Caki2 (cell line): ENCODE measurements at places on chromosomes 1 and 21.

GRCh38 chr1:183327434-183328290, 90.5 kb downstream of the NMNAT2 start:
- DNase-seq = no peak

DNA sequence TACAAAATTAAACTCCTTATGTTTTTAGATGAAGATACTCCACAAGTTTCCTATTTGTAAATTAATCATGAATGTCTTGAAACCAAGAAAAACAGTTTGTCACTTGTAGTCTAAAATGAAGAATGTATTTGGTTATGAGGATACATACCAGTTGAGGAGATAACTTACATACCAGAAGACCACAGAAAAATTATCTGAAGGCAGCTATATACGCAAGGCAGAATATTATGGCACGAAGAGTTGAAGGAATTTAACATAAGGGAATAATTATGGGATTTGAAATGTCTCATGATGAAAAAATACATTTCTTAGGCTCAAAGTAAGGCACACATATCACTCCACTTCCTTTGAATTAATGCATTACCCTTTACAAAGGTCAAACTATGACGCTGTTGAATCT, 73.3 kb downstream of the IFI44 start:
- no peak for DNase-seq

- DNase-seq = no peak
Measured at GRCh38 chr1:85566890-85567289, 13.7 kb upstream of the CCN1 start.

DNA sequence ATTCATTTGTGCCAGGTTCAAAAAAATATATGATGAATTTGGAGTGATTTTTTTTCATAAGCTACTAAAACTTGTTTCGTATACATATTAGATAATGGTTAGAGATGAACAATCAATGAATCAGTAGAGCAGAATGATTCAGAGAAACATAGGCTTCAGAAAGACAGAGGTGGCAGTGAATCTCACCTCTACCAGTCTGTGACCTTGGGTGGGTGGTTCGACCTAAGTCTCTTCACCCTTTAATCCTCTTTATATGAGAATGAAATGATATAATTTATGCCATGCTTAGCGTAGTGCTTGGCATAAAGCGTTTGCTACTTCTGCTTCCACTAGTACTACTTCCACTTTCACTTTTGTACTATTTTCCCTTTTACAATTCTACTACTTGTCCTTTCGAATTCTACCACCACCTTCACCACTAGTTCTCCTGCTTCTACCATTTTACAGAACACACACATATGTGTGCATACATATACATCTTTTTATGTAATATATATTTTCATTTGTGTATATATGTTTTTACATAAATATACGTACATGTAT, 45.1 kb downstream of the FYB2 start:
- no peak for DNase-seq

- DNase-seq = no peak
Measured at GRCh38 chr1:221939607-221940006, 197.7 kb upstream of the DUSP10 start.

GRCh38 chr1:118785246-118785645, 202.9 kb downstream of the TBX15 start:
- DNase-seq = peak; percentile 34

DNA sequence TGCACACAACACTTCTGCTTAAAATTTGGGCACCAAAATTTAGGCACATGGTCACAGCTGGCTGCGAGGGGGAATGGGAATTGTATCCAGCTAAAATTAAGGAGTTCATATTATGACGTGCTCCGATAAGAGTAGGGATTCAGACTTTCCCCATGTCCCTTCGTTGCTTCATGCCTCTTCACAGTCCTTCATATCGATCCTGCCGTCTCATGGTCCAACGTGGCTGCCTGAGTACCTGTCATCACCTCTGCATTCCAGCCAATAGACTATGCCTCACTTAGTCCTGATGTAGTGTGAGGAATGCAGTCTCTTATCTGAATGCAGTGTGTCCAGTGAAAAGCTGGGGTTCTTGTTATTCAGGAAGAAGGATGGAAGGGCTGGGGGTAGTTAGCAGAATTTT, 108.6 kb downstream of the SIK1 start:
- DNase-seq = no peak

DNA sequence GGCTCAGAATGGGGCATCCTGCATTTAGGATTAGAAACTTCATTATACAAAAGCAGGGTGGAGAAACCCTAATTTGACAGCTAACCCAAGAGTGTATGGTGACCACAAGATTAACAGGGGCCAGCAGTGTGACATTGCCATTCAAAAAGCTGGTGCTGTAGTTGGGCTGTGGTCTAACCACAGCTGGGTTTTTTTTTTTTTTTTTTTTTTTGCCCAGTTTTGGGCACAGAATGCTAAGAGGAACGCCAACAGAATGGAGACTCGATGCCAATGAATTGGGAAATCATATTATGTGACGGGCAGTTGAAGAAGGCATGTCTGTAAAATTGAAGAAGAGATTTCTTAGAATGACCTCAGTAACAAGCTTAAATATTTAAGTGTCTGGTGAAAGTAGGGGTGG, 58.4 kb downstream of the NFIA start:
- DNase-seq = no peak

GRCh38 chr1:117566556-117566955, 39.3 kb upstream of the TENT5C start:
- DNase-seq = no peak

DNA sequence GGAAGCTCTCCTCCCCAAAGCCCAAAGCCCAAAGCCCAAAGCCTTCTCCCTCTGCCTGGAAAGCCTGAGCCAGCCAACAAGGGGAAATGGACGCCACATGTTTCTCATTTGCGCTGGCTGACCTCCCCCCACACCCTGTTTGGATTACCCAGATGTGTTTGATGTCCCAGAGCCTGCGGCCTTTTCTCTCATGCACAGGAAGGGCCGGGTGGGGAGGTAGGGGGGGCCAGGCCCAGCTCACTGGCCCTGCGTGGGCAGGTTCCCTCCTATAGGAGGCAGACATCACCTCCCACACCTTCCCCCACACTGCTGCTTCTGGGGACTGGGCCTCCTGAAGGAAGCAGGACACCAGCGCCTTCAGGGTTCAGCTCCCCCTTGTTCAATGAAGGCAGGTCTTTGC, 116.3 kb downstream of the NAV1 start:
- no peak for DNase-seq

DNA sequence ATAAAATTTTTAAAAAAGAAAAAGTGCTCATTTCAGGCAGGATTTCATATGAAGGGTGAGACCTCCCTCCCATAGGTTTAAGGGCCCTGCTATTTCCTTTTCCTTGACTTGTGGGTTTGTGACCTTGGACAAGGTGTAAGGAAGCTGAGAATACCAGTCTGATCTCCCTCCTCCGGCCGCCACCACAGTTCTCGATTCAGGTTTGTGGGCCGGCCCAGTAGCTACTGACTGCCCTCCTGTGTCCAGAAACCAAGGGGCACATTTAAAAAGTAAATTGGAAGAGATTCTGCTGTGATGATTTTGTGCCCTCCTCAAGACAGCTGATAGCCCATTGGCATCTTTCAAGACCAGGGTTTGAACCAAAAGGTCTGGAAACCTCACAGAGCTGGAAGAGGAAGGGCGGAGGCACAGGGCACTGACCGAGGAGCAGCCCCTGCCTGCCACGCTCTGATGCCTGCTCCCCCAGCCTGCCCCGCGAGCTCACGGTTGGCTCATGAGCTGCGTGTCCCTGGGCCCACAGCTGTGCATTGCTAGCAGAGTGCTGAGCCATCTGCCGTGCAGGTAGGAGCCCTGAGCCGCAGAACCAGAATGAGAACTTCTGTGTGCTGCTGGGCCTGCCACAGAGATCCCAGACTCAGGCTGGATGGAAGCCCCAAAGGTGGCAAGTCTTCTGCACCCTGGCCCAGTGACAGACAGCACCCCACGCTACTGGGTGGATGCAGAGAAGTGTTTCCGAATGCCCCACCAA, 348.7 kb downstream of the NPHP4 start:
- DNase-seq = no peak

DNA sequence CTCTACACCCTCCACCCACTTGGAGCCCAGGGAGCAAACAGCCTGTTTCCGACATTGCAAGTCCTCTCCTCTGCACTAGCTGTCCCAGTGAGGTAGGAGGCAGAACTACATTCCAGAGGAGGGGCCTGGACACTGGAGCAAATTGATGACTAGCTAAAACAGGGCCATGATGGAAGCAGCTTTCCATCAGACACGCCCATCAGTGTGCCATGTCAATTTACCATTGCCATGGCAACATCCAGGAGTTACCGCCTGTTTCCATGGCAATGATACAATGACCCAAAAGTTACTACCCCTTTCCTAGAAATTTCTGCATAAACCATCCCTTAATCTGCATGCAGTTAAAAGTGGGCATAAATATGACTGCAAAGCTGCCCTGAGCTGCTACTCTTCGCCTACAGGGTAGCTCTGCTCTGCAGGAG, 647.1 kb downstream of the PTPRU start:
- no peak for DNase-seq

DNA sequence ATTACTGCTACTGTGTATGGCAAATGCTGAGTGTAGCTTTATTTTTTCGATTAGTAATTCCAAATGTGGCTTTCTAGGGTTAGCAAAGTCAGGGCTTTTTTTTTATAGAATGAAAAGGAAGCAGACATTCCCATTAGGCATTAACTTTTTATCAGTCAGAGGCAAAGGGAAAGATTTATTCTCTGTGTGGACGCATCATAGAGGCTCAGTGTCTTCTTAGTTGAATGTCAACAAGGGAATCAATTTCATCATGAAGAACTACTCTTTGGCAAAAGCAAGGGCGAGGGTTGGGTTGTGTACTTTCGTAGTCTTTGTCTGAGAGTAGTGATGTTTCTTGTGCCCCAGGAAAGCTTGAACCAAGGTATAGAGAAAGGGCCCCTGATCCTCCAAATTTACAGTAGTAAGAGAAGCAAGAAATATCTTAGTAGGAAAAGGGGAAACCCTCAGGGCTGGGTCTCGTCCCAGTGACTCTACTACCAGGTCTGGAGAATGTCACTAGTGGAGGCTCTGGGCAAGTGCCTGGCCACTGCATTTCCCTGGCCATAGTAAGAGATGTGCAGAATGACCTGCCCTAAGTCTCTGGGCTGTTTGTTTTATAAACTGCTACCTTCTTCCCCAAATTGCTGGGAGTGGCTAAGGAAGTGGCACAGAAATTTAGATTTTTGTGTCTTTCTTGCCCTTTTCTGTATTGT, 30.0 kb upstream of the MACF1 start:
- DNase-seq = no peak

DNA sequence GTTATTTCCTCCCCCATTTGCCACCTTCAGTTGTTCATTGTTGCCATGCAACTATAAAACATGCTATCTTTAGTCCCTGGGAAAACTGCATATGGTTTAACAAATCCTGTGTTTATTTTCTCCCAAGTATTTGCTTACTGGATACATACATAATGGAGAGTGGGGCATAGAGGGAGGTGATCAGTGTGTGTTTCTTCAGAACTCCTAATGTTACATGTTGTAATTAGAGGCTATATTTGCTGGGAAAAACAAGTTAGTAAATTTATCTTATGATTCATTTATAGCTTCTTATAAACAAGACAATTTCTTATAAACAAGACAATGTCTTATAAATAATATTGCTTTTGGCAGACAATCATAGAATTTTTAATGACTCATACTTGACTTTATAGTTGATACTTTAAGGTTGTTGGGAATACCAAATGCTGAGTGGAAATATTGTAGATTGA, 7.3 kb upstream of the GIPC2 start:
- no peak for DNase-seq

- DNase-seq = peak; percentile 83
Measured at GRCh38 chr21:26846036-26846931, 1.1 kb upstream of the ADAMTS1 start.

- no peak for DNase-seq
Measured at GRCh38 chr1:163271535-163271934, 50.2 kb upstream of the NUF2 start.

DNA sequence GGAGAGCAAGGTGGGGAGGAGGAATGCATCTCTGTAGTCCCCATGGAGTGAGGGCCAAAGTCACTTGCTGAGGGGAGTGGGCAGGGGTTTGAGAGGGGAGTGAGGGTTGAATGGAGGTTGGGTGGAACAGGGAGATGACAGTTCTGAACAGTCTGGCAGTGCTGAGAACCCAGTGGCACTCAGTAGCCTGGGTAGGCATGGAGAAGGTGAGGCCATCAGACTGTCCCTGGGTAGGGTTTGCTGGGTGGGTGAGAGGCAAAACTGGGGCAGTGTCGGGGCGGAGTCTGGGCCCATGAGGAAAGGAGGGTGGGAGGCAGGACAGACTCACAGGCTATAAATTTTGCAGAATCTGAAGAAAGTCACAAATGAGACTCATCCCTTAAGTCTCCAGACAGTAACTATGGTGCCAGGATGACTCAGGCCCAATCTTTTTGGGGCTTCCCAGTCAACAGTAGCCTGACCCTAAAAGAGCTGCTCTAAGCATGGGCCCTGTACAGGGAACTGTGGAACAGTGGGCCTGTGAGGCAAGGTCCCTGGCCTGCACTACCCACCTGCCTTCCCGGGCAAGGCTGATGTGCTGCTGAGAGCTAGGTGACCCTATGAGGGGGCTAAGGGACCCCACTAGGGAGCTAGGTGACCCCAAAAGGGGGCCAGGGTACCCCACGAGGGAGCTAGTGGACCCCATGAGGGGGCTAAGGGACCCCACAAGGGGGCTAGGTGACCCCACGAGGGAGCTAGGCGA, 51.0 kb upstream of the DMRTB1 start:
- DNase-seq = no peak

DNA sequence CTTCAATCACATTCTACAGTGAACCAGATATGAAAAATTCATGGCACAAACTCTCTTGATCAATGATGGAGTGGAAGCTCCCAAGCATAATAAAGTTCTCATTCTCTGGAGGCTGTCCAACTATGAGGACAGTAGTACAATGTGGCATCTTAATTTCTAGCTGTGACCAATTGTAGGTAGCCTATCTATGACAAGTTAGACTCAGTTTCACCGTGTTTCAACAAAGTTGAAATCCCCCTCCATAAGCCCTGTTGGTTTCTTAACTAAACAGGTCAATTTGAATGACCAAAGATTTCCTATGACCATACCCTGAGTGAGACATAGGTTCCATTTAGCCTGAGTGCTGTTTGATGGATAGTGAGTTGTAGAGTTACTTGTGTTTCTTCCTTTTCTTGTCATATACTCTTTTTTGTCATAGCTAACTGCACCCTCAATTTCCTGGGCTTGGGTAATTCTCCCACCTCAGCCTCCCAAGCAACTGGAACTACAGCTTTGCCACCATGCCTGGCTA, 11.8 kb downstream of the PATJ start:
- DNase-seq = no peak

GRCh38 chr1:205570173-205570501, 61.7 kb downstream of the ELK4 start:
- DNase-seq = no peak

GRCh38 chr1:245153552-245154428, 995 bp upstream of the KIF26B start:
- DNase-seq = peak; percentile 48
